Activated naive CD8-positive, alpha-beta T cell treated with anti-CD3 and anti-CD28 coated beads for 36 hours (primary cell): ENCODE measurements at places on chromosomes 6 and 20.

GRCh38 chr6:129903082-129903481 lies 42.0 kb upstream of the TMEM244 start:
- no peak overlapping the region for H3K4me3 ChIP-seq
- DNase-seq = no peak
- peaks cover 5% of the 10 kb centered on the region for H3K27me3 ChIP-seq
- no peak overlapping the region for H3K27ac ChIP-seq
- peaks cover 2% of the 10 kb centered on the region for H3K4me1 ChIP-seq

DNA sequence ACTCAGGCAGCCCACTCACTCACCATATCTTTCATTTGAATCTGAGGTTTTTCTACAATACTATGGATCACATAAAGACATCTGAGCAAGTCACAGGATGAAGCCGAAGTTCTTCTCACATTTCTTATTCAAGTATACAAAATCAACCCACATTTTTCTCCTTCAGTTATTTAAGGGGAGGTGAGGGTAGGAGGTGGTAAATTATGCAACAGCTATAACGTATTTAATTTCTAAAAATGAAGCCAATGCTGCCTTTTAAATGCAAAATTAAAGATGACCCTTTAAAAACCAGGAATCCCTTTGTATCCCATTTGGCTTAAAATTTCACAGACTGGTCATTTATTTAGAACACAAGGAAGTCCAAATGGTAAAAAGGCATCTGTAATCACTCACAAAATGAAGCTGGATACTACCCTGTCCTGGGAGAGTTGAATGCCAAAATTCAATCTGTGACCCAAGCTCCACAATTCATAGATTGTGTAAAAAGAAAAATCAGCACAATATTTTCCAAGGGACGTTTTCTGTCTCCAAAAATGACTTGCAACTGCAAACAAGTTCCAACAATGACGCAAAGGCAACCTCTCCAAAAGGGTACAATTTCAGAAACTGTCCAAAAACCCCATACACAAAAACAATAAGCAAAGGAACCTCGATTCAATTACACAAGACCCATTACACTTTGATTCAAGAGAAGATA lies 48.8 kb downstream of the EPB41L2 start:
- peaks cover 13% of the 10 kb centered on the region for H3K36me3 ChIP-seq
- no peaks in the 10 kb centered on the region for H3K27me3 ChIP-seq
- H3K4me3 ChIP-seq = no peak overlapping the region
- H3K27ac ChIP-seq = no peak overlapping the region
- H3K4me1 ChIP-seq = peaks cover 5% of the 10 kb centered on the region

GRCh38 chr6:155444952-155445903 lies 10.4 kb downstream of the NOX3 start:
- H3K27me3 ChIP-seq = peaks cover 7% of the 10 kb centered on the region
- peaks cover 39% of the 10 kb centered on the region for H3K4me1 ChIP-seq
- H3K4me3 ChIP-seq = no peak overlapping the region
- H3K36me3 ChIP-seq = peaks cover 4% of the 10 kb centered on the region
- H3K27ac ChIP-seq = peak overlapping the region; percentile 88

DNA sequence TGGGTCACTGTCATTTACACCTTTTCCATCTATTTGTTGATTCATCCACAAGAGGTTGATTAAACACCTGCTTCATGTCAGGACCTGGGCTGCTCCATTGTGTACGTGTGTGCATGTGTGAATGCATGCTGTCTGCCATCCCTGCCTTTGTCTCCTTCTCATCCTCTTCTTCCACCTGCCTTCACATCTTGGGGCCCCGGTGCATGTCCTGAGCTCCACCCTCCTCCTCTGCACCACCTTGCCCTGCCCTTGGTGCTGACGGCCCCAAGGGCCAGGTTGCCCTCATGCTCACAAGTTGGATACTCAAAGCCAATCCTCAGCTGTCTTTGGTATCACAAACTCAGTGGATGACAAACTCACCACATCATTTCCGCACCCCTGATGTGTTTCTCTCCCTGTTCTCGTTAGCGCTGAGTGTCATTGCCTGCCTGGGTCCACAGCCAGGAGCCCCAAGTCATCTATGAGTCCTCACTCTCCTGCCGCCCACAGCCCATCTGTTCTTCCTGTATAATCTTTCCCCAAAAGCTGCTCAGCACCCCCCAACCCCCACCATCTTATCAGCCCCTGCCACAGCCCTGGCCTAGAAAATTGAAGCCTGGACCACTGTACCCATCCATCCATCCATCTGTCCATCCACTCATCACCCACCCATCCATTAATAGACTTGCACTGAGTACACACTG lies 85.0 kb downstream of the SRC start:
- no peak overlapping the region for H3K27ac ChIP-seq
- H3K27me3 ChIP-seq = no peaks in the 10 kb centered on the region
- no peaks in the 10 kb centered on the region for H3K4me1 ChIP-seq
- no peak overlapping the region for H3K4me3 ChIP-seq
- no peak for DNase-seq

GRCh38 chr6:79170959-79171358 lies 63.5 kb downstream of the HMGN3 start:
- peaks cover 3% of the 10 kb centered on the region for H3K4me1 ChIP-seq
- H3K27ac ChIP-seq = no peak overlapping the region
- no peaks in the 10 kb centered on the region for H3K36me3 ChIP-seq
- no peak for DNase-seq

DNA sequence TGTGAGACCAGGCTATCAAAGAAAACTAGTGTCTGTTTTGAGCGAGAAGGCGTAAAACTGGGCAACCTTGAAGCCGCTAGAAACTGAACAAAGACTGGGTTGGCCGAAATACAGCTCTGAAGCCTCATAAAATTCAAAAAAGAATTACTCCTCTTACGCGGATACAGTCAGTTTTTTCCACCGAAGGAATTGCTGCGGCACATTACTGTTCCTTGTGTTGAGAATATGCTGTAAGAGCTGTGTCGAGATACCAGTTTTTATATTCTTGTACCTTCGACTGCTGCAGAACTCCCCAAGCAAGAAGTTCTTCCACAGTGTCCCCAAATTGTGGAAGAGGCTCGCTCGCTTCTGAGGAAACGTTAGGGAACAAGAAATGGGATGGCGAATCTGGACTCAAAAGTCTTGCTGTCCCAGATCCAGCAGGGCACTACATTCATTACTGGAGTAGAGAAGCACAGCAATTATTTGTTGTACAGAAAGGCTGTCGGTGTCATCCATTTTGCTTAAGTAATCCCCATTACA lies 523 bp upstream of the COX7A2 start:
- H3K4me3 ChIP-seq = peak overlapping the region; percentile 89
- peaks cover 12% of the 10 kb centered on the region for H3K4me1 ChIP-seq
- peaks cover 21% of the 10 kb centered on the region for H3K27me3 ChIP-seq
- H3K36me3 ChIP-seq = peaks cover 25% of the 10 kb centered on the region
- no peak for DNase-seq

GRCh38 chr6:157471895-157472686 lies 91.1 kb downstream of the ZDHHC14 start:
- peaks cover 4% of the 10 kb centered on the region for H3K27me3 ChIP-seq
- no peak for DNase-seq
- H3K36me3 ChIP-seq = no peaks in the 10 kb centered on the region
- H3K4me1 ChIP-seq = peaks cover 3% of the 10 kb centered on the region

GRCh38 chr6:123168892-123169773 lies 173.1 kb downstream of the CLVS2 start:
- no peak for DNase-seq
- H3K4me1 ChIP-seq = no peaks in the 10 kb centered on the region
- H3K36me3 ChIP-seq = no peaks in the 10 kb centered on the region
